Activated CD4-positive, CD25-positive, alpha-beta regulatory T cell treated with anti-CD3 and anti-CD28 coated beads, Interleukin-2, amount 50 U/mL, for 72 hours (primary cell): ENCODE measurements at places on chromosomes 4 and X.

DNA sequence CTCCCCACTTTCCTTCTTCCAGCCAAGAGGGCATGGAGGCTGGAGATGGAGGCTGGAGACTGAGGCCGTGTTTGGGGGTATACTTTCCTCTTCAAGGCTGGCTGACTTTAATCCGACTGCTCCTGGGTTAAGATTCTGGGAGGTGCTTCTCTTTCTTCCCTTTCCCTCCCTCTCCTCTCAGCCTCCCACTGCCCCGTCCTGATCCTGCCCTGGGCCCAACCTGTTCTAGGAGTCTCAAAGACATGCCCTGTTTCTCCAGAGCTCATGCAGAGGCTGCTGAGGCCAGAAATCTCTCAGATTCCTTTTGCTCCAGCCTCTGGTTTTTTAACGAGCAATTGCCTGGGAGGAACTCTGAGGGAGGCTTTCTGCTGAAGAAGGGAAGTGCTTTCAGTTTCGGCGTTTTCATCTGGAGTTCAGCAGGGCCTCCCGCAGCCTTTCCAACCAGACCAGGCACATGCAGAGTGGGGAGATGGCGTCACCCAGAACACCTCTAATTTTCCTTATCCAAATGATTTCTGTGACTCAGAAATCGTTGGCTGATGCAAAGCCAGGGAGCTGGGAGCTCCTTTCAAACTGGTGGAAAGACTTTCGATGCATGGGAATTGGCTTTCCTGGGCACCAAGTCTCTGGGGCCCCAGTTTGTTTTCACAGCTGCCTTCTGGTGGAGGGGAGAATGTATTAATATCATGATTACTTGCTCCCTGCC is 34.5 kb upstream of the FAM9C start:
- DNase-seq = no peak

GRCh38 chrX:100328351-100328750 is 81.7 kb downstream of the PCDH19 start:
- no peak for DNase-seq

GRCh38 chr4:55509266-55509665 is 37.4 kb downstream of the CLOCK start:
- no peak for DNase-seq

DNA sequence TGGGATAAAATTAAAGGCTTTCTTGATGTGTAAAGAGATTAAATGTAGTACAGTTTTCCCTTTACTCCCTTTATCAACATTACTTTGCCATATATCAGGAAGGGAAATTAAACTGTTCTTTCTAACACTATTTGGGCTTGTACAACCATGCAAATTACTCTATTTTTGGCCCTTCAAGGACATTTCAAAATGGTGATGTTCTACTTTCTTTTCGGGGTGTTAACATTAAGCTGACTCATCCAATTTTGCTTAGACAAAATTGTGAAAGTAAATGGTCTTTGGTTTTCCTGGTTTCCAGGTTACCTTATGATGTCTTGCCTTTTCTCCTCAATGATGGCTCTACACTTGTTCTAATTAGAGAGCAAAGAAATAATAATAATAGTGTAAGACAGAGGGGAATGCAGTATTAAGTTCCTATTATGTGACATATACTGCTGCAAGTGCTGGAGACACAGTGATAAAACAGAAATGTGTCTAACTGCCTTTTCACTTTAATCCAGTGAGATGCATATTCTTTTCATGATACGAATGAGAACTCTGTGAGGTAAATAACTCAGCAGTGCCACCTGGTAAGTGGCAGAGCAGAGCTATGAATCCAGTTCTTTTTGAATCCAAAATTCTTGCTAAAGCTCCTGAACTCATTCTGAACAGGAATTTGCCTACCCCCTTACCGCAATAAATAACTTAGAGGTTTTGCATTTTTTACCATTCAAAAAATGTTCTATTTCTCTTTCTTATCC is 35.7 kb upstream of the PDE5A start:
- DNase-seq = no peak

DNA sequence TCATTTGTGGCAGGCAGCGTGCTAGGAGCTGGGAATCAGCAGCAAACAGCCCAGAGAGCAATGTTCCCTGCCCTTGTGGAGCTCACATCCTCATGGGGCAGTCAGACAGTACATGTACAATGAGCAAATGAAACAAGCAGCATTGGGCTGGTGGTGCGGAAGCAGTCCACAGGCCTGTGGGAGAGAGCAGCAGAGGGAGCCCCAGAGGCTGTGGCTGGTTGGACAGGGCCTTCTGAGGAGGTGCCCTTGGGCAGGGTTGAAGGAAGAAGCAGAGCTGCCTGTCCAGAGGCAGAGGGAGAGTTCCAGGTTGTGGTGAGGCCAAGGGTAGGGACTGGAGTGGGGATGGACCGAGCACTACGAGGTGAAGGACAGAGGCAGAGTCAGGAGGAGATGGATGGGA is 22.5 kb downstream of the MMGT1 start:
- DNase-seq = no peak

GRCh38 chrX:4382273-4382672 is 668.8 kb upstream of the PRKX start:
- no peak for DNase-seq

DNA sequence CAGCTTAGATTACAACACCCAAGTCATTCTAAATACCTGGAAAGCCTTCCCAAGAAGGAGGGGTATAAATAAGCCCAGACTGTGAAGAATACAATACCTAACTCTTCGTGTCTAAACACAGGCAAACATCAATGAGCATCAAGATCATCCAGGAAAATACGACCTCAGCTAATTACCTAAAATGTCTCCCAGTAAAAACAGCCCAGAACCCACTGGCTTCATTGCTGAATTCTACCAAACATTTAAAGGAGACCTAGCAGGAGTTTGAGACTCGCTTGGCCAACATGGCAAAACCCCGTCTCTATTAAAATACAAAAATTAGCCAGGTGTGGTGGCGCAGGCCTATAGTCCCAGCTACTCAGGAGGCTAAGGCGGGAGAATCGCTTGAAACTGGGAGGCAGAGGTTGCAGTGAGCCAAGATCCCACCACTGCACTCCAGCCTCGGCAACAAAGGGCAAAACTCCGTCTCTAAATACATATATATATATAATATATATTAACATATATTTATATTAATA is 19.1 kb upstream of the HSFX4 start:
- DNase-seq = no peak
